ENCODE measurements at places on chromosomes 3 and 15. TPM values are rescaled to one million over a fixed set of nuclear protein-coding genes. Genes with fewer than 3 reads are reported as not detected.

DNA sequence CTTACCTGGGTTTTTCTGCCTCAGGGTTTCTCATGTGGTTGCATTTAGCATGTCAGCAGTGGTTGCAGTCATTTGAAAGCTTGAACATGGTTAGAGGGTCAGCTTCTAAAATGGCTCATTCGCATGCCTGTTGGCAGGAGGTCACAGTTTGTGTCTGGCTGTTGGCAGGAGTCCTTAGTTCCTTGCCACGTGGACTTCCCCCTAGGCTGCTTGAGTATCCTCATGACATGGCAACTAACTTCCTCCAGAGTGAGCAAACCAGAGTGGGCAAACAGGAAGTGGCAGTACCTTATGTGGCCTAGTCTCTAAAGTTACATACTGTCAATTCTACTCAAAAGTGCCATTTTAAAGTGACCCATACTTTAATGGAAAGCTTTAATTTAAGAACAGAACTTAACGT lies 3.4 kb upstream of the UNC13C start:
- peaks cover 23% of the 10 kb centered on the region for H3K27me3 ChIP-seq
- no peak for DNase-seq
- H3K4me3 ChIP-seq, result no peak overlapping the region

- no peak overlapping the region for H3K27ac ChIP-seq
- H3K36me3 ChIP-seq, result no peaks in the 10 kb centered on the region
- H3K4me3 ChIP-seq, result peak overlapping the region; percentile 26
These were observed 2.5 kb upstream of the USF3 start for GRCh38 chr3:113698956-113699355.

DNA sequence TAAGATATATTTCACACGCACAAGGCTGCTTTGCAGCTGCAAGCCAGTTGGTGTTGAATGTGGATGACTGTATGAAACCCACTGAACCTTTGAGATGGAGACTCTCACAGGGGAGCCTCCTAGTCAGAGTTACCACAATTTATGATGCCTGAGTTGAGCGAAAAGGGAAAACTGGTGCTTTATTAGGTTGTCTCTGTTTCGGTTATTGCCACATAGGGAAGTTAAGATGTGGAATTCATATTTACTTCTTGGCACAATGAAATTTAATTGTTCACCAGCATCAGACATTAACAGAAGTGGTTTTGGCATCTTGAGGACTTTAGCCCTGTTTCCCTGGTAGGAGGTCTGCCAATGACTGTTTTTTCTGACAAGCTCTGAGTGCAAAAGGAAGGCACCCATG lies 358.2 kb downstream of the SQOR start:
- no peak overlapping the region for H3K4me3 ChIP-seq
- H3K27me3 ChIP-seq, result no peaks in the 10 kb centered on the region
- no peaks in the 10 kb centered on the region for H3K36me3 ChIP-seq
- no peaks in the 10 kb centered on the region for H3K4me1 ChIP-seq
- DNase-seq, result no peak

GRCh38 chr3:160126051-160126450 lies 99.2 kb upstream of the C3orf80 start:
- H3K27me3 ChIP-seq, result peaks cover 10% of the 10 kb centered on the region
- no peak for DNase-seq
- H3K27ac ChIP-seq, result no peak overlapping the region

DNA sequence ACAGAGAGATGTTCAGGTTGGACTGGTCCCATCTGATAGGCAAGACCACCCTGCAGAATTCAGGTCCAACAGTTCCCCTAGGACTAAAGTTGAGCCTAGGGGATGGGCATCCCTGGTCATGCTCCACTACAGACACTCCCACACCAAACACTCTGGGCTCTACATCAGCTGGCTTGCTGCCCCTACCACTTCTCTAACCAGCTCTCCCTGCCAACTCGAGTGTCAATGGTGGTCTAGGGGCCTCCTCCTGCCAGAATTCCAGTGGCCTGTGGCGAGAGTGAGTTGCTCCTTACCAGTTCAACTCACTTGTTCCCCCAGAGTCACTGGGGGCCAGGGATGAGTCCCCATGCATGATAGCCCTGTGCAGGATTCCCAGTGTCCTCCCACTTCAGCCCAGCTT lies 316.2 kb upstream of the PPP2R3A start:
- H3K4me3 ChIP-seq, result no peak overlapping the region
- H3K27me3 ChIP-seq, result no peaks in the 10 kb centered on the region
- no peak overlapping the region for H3K27ac ChIP-seq
- DNase-seq, result no peak

The FETUB gene
- total RNA-seq, result not detected

The KNL1 gene
- total RNA-seq, result 5.9 TPM

The LMCD1 gene
- total RNA-seq, result 84.8 TPM

GRCh38 chr15:34334672-34335071 lies 2.9 kb downstream of the SLC12A6 start:
- no peaks in the 10 kb centered on the region for H3K36me3 ChIP-seq
- H3K27ac ChIP-seq, result peak overlapping the region; percentile 98
- no peak for DNase-seq
- H3K4me1 ChIP-seq, result peaks cover 16% of the 10 kb centered on the region
- H3K27me3 ChIP-seq, result no peaks in the 10 kb centered on the region

DNA sequence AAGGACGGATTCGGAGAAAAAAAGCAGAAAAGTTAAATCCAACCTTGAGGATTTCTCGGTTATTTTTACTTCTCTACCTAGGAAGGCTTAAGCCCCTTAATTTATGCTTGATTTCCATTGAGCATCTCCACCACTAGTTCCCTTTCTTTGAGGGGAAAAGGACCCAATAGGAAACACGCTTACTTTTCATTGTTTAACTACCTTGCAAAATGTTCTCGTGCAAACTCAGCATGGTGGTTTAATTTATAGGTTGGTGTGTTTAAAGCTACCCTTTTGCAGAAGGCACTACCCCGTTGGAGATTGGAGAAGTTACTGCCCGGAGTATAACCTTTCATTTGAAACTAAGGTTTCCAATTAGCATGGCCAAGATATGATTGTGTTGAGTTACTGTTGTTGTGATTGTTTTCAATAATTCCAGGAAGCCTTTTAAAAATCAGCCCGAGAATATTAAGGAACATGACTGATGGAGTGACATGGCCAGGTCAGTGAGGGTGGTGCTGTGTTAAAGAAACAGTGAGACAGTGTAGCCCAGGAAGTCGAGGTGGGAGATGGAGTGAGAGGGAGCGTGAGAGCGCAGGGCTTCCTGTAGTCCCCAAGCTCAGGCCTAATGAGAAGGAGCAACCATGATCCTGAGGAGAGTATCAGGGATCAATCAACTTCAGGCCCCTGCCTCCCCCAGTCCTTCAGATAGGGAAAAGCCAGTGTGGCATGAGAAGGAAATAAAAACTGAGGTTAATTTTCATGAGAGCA lies 76.6 kb downstream of the AQP9 start:
- no peaks in the 10 kb centered on the region for H3K27me3 ChIP-seq
- DNase-seq, result no peak
- H3K4me3 ChIP-seq, result no peak overlapping the region
- no peaks in the 10 kb centered on the region for H3K4me1 ChIP-seq

DNA sequence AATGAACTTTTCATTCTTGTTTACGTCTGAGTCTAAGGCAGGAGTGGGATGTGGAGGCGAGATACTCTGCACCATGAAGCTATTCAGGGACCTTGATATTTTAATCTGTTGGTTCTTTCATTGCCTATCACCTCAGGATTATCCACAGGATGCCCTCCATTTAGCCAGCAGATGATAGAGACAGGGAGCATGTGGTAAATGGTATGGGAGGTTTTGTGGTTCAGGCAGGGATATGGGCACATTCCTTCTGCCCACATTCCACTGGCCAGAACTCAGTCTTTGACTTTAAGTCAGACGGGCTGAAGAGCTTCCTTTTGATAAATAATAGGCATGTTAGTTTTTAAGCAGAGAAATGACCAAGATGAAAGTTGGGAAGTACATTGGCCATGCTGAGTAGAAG lies 548.0 kb upstream of the CCDC54 start:
- no peak overlapping the region for H3K27ac ChIP-seq
- H3K36me3 ChIP-seq, result no peaks in the 10 kb centered on the region
- no peaks in the 10 kb centered on the region for H3K27me3 ChIP-seq
- no peak for DNase-seq
- no peaks in the 10 kb centered on the region for H3K4me1 ChIP-seq

The SNAPC5 gene
- total RNA-seq, result 19.4 TPM

The HTR3E gene
- not detected for total RNA-seq
